ENCODE measurements at places on chromosomes 4 and X.

GRCh38 chr4:103498161-103499070, 221.4 kb downstream of the TACR3 start:
- no peak for DNase-seq

- DNase-seq, result no peak
Observed at GRCh38 chr4:93480452-93480851, 348.1 kb upstream of the ATOH1 start.

- DNase-seq, result peak; percentile 53
Observed at GRCh38 chr4:20629186-20630106, 70.8 kb upstream of the PACRGL start.

DNA sequence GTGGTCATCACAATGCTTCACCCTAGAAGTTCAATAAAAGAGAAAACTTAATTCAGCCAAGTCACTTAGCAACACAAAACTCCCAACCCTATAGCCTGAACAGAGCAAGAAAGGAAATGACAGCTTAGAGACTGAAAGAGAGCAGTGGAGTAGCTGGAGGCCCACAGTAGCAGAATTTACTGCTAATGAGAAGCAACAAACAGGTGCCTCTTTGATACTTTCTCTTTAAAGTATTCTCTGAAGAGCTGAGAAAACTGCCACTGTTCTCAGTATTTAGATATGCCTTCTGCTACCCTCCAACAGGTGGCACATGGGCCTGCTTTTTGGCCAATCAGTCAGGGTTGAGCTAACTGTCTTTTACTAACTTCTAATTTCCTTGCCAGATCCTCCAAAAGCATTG, 240.0 kb downstream of the GPC3 start:
- DNase-seq, result no peak

DNA sequence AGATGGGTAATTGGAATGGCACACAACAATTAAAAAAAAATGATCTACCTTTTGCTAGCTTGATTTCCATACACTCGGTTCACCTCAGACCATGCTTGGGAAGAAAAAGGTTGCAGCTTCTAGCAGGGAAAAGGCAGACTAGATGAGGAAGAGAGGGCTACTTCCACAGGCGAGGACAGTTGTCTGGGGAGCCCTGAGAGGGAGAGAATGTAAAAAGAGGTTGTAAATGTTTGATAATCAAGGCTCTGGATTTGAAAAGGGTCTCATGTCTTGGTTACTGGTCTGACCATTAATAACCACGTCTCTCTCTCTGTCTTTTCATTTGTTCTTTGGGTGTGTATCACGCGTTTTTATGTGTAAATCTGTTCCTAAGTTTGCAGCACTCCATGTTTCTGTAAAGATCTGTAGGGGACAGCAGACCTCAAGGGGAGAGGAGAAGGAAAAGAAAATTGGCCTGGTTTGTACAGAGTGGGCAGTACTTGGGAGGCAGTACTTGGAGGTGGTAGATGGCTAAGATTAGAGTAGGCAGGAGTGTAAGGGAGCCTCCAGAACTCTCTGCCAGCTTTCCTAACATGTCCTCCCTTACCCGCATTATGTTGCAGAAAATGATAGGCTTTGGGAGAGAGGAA, 750 bp downstream of the ARMCX5 start:
- no peak for DNase-seq

DNA sequence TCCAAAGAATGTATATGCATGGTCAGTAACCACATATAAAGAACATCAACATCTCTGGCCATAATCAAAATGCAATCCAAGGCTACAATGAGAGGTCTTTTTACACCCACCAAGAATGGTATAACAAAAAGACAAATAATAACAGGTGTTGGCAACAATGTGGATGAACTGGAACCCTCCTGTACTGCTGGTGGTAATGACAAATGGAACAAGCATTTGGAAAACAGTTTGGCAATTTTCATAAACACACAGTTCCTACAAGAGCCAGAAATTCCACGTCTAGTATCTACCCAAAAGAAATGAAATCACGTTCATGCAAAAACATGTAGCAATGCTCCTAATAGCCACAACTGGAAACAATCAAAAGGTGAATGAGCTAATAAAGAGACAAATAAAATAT, 11.7 kb downstream of the UGT2B4 start:
- DNase-seq, result no peak

DNA sequence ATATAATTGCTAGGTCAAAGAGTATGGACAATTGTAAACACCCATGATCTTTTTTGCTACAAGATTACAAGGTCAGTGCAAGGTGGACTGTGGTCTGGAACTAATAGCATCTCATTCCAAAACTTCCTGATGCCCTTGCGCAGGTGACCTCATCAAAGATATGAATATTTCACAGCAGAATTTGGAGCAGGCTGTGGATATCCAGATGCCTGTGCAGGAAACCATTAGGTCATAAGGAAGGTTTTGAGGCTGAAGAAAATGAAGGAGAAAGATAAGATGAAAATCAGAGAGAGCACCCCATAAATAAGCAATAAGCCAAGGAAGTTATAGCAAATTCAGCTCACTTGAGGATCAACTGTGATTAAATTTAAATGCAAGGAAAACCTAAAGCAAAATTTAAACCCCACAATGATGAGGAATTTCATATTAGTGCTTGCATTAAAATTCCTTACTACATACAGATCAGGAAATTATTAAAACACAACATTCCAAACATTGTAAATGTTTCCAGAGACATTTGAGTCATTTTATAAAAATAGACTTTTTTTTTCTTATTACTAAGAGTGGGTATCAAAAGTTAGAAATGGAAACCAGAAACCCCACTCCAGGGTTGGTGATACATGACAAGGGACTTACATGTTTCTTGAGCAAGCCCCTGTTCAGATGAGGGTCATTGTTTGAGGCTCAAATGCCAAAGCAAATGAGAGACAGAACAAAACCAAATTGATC, 100.7 kb upstream of the FAM9C start:
- no peak for DNase-seq

DNA sequence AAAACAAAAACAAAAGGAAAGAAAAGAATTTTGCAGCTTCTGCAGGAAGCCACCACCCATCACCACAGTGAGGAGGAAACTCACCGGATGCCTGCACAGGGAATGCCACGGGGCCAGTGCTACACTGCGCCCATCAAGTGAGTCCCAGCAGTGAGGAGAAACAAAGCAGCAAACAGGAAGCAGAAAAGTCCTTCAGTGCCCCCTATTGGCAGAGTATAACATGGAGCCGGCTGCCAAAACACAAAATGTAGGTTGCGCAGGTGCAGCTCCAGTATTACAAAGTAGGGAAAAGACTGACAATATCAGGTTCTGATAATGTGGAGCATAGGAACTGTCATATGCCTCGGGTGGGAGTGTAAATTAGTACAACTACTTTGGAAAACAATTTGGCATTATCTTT, 23.3 kb upstream of the SCML2 start:
- peak; percentile 41 for DNase-seq

DNA sequence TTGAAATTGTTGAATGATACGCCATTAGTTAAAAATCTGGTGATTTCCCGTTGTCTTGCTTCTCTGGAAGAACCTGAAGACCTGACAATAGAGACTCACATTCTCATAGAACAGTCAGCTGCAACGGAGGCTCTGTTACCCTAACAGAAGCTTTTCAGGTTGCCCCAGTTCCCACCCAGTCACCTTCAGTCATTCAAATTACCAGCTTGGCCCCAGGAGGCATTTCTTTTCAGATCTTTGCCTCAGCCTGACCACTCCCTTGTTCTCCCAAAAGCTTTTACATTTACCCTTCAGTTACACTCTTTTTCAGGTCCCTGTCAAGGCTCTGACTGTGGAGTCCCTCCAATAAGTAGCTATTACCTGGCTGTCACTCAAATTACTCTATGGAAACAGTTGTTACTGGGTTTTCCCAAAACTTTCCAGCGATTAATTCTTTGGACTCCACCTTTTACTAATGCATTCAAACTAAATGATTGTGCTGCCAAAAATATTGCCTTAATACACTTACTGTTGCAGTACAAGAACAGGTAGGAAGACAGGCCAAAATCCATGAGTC, 162.2 kb upstream of the FTHL17 start:
- no peak for DNase-seq

DNA sequence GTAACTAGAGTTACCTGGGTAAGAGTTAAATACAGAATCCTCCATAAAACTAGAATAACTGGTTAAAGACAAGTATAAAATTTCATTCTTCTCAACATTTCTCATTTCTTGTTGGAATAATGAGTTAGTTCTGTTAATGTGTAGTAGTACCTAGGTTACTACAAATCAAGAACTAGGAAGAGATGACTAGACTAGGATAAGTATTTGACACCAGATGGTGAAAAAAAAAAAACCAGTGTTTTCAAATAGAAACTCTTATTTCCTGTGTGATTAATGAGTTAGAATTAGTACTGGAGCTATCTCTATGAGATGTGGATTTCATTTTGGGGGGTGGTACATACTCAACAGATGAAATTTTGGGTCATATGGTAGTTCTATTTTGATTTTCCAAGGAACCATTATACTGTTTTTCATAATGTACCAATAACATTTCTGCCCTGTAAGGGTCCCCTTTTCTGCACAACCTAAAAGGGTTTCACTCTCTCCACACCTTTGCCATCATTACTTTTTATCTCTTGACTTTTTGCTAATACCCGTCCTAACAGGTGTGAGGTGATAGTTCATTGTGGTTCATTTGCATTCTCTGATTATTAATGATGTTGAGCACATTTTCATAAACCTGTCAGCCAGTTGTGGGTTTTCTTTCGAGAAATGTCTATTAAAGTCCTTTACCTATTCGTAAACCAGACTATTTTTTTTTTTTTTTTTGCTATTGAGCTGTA, 1.7 kb upstream of the VCX start:
- DNase-seq, result no peak

GRCh38 chr4:182207830-182208396, 35.3 kb upstream of the TENM3 start:
- DNase-seq, result no peak

- DNase-seq, result peak; percentile 7
Observed at GRCh38 chr4:13980317-13981310, 353.1 kb upstream of the BOD1L1 start.

DNA sequence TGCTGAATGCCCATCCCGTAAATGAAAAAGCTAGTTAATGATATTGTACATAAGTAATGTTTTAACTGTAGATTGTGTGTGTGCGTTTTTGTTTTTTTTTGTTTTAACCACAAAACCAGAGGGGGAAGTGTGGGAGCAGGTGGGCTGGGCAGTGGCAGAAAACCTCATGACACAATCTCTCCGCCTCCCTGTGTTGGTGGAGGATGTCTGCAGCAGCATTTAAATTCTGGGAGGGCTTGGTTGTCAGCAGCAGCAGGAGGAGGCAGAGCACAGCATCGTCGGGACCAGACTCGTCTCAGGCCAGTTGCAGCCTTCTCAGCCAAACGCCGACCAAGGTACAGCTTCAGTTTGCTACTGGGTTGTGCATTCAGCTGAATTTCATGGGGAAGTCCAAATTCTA, at the start of gene SPP1:
Gene SPP1 (plus strand): TSS at position 249 of the 400 bp plus-strand sequence. CDS start 1,182 bp downstream, outside the sequence.
- DNase-seq, result peak; percentile 90

DNA sequence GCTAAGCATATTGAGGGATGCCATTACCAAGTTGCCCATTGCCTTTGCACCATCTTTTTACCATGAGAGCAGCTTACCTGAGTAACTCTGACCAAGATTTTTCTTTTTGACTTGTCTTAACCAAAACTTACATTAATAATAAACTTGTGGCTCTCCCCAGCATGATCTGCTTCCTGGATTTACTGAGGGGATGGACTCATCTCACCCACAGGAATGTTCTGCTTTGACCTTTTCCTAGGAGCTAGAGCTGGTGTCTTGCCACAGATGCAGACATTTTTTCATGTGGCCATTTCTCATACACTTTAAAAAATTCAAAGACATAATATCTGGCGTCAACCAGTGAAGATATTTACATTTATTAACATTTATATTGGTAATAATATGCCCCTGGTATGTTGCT, 79.2 kb upstream of the EFHC2 start:
- DNase-seq, result no peak

DNA sequence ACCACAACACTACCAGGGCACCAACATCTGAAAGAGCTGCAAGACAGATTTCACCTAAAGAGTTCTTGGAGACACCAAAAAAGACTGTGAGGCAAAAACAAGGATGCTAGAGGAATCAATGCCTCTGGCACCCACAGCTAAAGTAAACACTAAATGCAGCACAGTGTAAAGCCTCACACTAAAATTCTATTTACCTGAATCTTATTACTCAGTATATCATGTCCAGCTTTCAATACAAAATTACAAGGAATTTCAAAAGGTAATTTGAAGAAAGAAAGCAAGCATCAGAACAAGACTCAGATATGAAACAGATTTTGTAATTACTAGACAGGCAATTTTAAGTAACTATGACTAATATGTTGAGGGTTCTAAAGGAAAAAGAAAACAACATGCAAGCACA, 19.6 kb downstream of the RAB28 start:
- no peak for DNase-seq

DNA sequence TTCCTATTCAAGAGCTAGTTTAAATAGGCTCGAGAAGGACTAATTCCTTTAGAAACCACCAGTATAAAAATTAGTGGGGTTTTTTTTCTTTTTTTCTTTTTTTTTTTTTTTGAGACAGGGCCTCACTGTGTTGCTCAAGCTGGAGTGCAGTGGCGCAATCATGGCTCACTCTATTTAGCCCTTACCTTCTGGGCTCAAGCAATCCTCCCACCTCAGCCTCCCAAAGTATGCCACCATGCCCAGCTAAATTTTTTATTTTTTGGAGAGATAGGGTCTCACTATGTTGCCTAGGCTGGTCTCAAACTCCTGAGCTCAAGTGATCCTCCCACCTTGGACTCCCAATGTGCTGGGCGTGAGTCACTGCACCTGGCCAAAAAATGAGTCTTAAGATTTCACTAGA, 52.8 kb downstream of the APOO start:
- peak; percentile 47 for DNase-seq

- no peak for DNase-seq
Observed at GRCh38 chr4:156838761-156839160, 132.8 kb downstream of the PDGFC start.

GRCh38 chr4:153501578-153501977, 35.4 kb downstream of the TMEM131L start:
- DNase-seq, result no peak

DNA sequence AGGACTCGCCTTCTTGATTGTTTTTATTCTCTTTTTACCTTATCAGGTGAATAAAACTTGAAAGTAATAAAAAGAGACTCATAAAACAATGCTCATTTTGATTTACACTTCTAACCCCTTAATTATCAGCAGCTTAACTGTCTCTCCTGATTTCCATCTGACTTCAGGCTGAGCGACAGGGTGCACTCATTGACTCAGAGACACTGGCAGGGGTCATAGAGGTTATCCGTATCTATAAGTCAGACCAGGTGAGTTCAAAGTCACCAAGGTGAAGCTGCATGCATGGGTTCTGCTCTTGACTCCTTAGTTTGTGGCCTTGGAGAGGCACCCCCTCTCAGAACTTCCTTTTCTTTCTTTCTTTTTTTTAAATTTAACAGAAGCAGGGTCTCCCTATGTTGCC, 116.4 kb upstream of the SLC34A2 start:
- no peak for DNase-seq

- peak; percentile 68 for DNase-seq
Observed at GRCh38 chr4:111283066-111283677, 660.3 kb upstream of the PITX2 start.

GRCh38 chr4:179307297-179308136, 1865.3 kb upstream of the AGA start:
- peak; percentile 66 for DNase-seq

Measured in suppressor macrophage (primary cell).